ENCODE measurements at places on chromosomes 5 and 9. TPM values are rescaled to one million over a fixed set of nuclear protein-coding genes. Genes with fewer than 3 reads are reported as not detected.

Gene SMIM33
- not detected for total RNA-seq

Gene ADAMTS6
- 0.26 TPM for total RNA-seq

Gene RAB3C
- total RNA-seq: 2.2 TPM

Gene LHX6
- total RNA-seq: 3.2 TPM

Gene GNAQ
- total RNA-seq: 26.6 TPM

Gene ASPN
- 0.52 TPM for total RNA-seq

Gene SPINK7
- total RNA-seq: not detected

Gene PCDHGA10
- total RNA-seq: 3.5 TPM

Gene CFAP90
- total RNA-seq: not detected

Gene COL23A1
- total RNA-seq: 0.66 TPM

Gene FOXI1
- not detected for total RNA-seq

Gene PAPPA
- 0.88 TPM for total RNA-seq

Gene NR2F1
- total RNA-seq: 1.4 TPM

Gene SPDL1
- 2.8 TPM for total RNA-seq

Gene WDR38
- total RNA-seq: not detected

Gene CNOT8
- 14.2 TPM for total RNA-seq

Gene LCNL1
- total RNA-seq: 0.32 TPM

Gene RASEF
- total RNA-seq: not detected

Gene CYFIP2
- total RNA-seq: 8.3 TPM

Gene DBH
- total RNA-seq: not detected

Gene SOHLH1
- total RNA-seq: not detected

Gene FOXD4L4
- total RNA-seq: not detected

Gene OSMR
- 27.0 TPM for total RNA-seq

Gene QRFP
- total RNA-seq: not detected

Gene GDF9
- 0.65 TPM for total RNA-seq

Gene LCN15
- not detected for total RNA-seq

Gene GPR150
- total RNA-seq: 0.29 TPM

Gene ZNG1C
- total RNA-seq: 10.5 TPM

Gene FREM1
- total RNA-seq: 0.79 TPM

Gene PCDHB4
- total RNA-seq: 2.0 TPM

Gene LCP2
- total RNA-seq: 6.0 TPM

Gene G3BP1
- 132 TPM for total RNA-seq

Gene TSSK1B
- not detected for total RNA-seq

Gene CORO2A
- total RNA-seq: 0.30 TPM

Gene SHISAL2B
- total RNA-seq: not detected

Gene C9
- total RNA-seq: not detected

Gene HMCN2
- total RNA-seq: 7.7 TPM

Gene NSG2
- not detected for total RNA-seq

Gene RGS7BP
- total RNA-seq: 0.37 TPM

Gene LCN12
- 1.5 TPM for total RNA-seq

Gene PHF19
- total RNA-seq: 14.8 TPM

Gene ZNF367
- 0.97 TPM for total RNA-seq

Gene TNFSF8
- 0.46 TPM for total RNA-seq

Gene CDH9
- total RNA-seq: not detected

Data from psoas muscle (tissue), 8 donors.